AG08395 (cell line): ENCODE measurements at places on chromosomes 13 and 19.

- DNase-seq = no peak
Measured at GRCh38 chr13:102197193-102197592, 204.7 kb downstream of the FGF14 start.

DNA sequence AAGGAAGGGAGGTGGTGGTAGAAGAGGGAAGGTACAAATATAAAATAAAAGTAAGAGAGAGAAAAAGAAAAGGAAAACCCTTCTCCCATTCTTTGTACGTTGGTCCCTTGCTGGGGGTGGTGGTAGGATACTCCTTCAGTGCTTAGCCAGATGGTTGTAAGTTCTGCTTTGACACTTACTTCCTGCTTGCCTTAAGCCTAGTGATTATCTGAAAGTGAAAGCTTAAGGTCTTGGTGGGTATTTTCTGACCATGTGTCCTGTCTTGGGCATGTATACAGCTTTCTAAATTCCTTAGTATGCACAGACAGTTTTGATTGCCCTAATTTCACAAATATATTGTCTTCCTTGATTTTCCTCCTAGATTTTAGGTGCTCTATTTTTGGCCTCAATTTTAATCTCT is 314.8 kb downstream of the PCDH17 start:
- DNase-seq = no peak

GRCh38 chr13:80824229-80824628 is 483.3 kb upstream of the SPRY2 start:
- DNase-seq = no peak

DNA sequence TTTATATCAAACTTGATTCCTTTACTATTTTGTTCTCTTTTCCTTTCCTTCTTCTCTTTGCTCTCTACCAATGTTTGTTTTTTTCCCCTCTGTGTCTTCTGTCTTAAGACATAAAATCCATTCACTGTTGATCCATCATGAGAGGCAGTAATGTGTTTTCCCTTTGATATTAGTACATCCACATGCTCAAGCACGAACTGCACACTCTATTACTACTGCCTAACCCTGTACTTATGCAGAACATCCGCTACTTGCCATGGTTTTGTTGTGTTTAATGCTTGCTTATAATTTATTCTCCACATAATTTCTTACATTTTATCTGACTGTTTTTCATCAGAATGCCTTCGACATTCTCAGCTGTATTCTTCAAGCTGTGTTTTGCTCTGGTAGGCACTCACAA is 159.0 kb upstream of the PCDH9 start:
- no peak for DNase-seq

DNA sequence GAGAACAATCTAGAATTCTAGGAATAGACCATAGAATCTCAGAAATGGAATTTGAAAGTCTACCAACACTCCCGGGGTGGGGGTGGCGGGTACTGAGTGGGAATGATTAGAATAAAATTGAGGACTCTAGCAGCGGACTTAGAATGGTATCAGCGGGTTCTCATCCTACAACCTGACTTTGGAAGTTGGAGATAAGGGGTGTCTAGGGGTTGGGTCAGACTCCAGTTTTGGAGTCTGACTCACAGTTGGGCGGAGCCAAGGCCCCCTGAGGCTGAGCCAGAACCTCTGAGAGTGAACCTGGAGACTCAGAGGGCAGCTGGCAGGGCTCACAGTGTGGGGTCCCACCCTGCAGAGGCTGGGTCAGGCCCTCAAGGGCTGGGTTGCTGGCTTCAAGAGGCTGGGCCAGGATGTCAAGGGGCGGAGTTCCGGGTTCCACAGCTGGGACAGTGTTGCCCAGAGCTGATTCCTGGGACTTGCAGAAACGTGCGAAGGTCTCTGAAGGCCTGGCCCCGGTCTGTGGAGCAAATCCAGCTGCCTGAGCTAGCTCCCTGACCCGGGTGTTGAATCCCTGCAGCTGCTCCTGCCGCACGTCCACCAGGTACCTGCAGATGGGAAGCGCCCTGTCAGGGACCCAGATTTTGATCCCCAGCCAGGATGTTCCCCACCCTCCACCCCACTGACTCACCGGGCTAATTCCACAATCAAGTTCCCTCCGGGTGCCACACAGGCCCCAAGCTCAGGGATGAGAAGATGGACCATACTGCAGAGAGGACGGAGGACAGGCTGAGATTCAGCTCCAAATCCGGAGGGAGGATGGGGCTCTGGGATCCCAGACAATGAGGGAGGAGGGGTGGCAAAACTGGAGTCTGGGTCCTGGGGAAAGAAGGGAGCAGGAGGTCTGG is 1.6 kb upstream of the TNNI3 start:
- DNase-seq = peak; percentile 45

DNA sequence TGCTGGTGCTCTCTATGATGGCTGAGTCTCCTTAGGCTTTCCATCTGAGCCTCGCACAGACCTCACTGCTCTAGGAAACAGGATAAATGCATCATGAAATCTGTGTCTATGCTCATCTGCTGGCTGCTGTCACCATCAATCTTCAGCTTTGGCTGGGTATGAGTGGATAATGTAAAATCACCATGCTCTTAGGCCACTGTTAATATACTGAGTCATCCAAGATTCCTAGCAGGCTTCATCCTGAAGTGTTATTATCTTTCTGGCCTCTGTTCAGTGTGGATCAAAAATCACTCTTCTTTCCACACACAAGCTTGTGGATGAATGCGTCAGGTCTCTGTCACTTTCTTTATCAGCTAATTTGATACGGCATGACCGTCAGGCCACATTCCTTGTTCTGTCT is 317.4 kb downstream of the NALCN start:
- no peak for DNase-seq

- DNase-seq = no peak
Measured at GRCh38 chr13:51025245-51025905, 85.7 kb downstream of the C13orf42 start.

- no peak for DNase-seq
Measured at GRCh38 chr13:28564030-28564429, 69.1 kb upstream of the FLT1 start.

GRCh38 chr19:17069193-17069592 is 6.1 kb downstream of the HAUS8 start:
- no peak for DNase-seq

DNA sequence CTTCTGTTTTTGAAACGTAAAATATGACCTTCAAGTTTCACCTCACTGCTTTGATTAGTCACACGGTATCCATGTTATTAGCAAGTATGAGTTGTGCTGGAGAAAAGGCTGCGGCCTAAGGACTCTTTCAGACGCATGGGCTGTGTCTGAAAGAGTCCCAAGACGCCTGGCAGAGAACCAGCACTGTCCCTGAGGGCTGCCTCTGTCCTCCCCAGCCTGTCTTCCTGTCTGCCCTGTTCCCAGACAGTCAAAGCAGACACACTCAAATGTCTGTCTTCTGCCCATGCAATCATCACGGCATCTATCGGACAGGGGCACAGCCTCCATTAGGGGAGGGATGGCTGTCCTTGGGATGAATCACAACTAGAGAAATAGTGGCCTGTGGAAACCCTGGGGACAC is 65.5 kb downstream of the DPY19L3 start:
- no peak for DNase-seq

- DNase-seq = no peak
Measured at GRCh38 chr19:13982773-13983172, 23.3 kb downstream of the RFX1 start.

GRCh38 chr13:105665284-105665683 is 870.2 kb downstream of the EFNB2 start:
- DNase-seq = peak; percentile 55

DNA sequence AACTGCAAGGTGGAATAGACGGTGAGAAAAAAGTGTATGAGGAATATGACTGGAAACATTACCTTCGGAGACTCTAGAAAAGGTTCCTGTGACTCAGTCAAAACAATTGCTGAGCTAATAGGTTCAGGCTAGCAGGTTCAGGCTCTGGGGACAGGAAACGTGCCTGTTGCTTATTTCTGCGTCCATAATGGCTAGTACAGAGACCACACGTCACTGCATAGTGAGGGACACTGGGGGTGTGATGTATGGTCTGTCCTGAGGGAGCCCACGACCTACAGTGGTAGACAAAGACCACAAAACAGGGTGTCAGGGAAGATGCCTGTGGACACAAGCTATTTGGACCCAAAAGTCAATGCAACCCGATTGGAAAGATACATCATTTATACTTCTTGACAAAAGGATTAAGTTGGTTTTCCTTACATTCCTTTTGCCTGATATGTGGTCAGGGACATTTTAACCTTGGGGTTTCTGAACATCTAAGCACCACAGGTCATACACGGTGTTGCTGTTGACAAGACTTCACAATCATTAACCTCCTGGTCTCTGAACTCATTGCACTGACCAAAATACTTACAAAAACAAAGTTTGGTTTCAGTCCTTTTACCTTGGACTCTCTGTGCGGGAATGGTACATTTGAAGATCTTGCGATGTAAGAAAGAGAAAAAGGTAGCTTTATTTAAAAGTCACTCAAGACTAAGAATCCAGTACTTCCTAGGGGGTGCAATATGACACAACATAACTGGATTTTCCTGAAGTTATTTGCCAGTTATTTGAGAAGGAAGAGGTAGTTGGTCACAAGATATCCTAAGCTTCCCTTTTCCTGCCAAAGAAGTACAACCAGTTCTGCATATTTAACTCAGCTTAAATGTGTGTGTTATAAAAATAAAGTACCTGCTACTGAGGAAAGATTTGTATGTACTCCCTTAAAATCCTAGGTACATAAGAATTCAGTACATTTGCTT is 20.0 kb downstream of the CRYL1 start:
- no peak for DNase-seq

- no peak for DNase-seq
Measured at GRCh38 chr13:43698009-43698408, 88.8 kb downstream of the ENOX1 start.

GRCh38 chr19:40005691-40006272 is 8.9 kb downstream of the ZNF546 start:
- no peak for DNase-seq

GRCh38 chr19:16034180-16034579 is 42.1 kb upstream of the TPM4 start:
- no peak for DNase-seq

DNA sequence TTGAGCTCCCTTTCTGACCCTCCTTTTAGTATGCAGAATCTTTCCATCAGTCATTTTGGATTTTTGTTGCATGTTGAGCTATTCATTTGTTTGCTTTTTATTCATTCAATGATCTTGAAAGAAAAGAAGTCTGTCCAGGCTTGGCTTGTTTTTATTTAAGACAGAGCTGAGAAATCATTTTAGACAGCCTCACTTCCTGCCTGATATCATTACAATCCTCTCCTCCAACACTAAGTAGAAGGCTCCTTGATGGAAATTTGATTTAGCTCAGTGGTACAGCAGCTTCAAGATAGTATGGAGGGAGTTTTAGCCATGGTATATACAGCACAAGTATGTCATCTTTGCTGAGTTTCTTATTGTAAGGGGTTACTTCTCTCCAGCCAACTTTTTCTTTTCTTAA is 28.4 kb downstream of the MBNL2 start:
- no peak for DNase-seq

- no peak for DNase-seq
Measured at GRCh38 chr13:92173254-92173653, 774.8 kb downstream of the GPC5 start.

DNA sequence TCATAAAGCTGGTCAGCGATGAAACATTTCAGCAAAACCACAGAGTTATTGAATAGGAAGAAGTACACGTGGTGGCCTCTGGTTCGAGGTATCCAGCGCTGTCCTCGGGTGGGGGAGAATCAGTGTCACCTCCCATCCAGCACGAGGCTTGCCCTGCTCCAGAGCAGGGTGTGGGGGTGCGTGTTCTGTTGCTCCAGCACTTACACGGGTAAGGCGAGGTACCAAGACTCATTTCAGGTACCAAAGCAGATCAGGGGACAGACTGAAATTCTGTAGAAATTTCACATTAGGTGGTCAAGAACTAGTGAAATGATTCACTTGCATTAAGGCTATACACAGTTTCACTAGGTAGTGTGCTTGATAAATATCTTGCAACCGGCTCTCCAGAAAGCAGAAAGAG is 164.2 kb upstream of the SOX1 start:
- DNase-seq = no peak

DNA sequence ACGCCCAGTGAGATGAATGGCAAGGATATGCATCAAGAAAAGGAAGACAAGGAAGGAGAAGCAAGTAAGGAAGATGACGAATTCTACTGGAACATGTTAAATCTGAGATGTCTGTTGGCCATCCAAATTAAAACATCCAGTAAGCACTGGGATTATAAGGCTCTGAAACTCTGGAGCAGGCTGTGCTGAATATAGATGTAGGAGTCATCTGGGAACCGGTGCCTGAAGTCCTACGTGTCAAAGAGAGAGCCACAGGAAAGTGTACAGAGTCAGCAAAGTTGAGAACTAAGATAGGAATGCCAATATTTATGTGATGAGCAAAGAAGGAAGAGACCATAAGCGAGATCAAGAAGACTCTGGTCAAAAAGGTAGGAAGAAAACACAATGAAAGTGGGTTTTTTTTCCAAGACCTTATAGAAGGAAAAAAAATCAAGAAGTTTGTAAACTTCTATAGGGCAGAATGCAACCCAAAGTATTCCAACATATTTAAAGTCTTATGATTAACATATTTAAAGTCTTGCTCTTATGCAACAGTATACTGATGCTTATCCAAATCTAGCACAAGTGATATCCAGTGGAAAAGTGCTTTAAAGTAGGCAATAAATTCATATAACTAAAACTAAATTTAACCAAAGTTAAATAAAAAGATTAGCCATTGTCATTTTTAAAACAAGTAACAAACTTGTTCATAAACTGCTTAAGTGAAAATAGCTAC is 51.2 kb upstream of the EEF1AKMT1 start:
- peak; percentile 34 for DNase-seq

DNA sequence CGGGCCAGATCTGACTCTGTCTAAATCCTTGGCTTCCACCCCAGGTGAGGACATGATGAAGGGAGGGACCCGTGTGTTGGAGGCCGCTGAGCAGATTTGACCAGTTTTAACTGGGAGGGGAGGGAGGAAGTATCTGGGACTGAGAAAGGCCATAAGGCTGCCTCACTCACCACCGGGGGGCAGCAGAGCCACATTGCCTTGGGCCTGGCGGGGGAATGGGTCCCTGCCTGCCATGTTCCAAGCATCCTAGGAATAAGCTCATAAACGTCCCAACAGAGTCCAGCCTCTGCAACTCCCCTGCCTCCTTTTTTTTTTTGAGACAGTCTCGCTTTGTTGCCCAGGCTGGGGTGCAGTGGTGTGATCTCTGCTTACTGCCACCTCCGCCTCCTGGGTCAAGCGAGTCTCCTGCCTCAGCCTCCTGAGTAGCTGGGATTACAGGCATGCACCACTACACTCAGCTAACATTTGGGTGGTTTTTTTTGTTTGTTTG is 15.5 kb downstream of the MAST3 start:
- DNase-seq = peak; percentile 86

DNA sequence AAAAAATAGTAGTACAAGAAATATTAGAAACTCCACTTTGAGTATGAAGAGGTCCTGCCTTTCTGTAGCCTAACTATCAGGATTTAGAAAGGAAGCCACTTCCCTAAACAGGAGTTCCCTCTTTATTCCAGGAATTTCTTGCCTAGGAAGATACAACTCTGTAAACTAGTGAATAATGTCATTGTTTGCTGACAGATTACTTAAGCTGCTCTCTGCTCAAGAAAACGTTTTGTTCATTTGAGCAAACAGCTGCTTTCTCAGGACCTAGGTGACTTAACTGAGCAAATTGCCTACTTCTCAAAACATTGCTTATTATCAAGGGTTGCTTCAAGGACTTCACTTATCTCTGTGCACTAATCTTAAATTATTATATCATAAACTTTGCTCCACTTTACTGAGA is 1419.4 kb upstream of the SLC10A2 start:
- DNase-seq = no peak

GRCh38 chr13:24178847-24179485 is 18.4 kb downstream of the SPATA13 start:
- no peak for DNase-seq
